ENCODE measurements at places on chromosomes 1 and 21.

- no peak for DNase-seq
These were observed 76.5 kb downstream of the TENT5C start for GRCh38 chr1:117682372-117682771.

GRCh38 chr1:180027949-180028445 lies 73.4 kb downstream of the CEP350 start:
- DNase-seq = no peak

- no peak for DNase-seq
These were observed 499.2 kb downstream of the PLPP3 start for GRCh38 chr1:56080123-56080522.

DNA sequence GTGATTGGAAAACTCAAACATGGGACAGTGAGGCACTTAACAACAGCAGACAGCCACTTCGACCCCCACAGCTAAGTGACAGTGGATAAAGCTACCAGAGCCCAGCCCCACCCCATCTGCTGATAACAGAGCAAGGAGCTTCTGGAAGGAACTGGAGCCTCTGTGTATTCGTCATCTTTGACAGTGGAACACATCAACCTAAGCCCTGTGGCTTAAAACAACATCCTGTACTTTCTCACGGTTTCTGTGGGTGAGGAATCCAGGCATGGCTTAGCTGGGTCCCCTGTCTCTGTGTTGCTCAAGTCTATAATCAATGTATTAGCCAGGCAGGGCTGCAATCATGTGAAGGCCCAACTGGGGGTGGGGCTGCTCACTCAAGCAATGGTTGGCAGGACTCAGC lies 18.4 kb upstream of the SIPA1L2 start:
- DNase-seq = no peak

- no peak for DNase-seq
These were observed 15.1 kb upstream of the THRAP3 start for GRCh38 chr1:36208978-36209703.

DNA sequence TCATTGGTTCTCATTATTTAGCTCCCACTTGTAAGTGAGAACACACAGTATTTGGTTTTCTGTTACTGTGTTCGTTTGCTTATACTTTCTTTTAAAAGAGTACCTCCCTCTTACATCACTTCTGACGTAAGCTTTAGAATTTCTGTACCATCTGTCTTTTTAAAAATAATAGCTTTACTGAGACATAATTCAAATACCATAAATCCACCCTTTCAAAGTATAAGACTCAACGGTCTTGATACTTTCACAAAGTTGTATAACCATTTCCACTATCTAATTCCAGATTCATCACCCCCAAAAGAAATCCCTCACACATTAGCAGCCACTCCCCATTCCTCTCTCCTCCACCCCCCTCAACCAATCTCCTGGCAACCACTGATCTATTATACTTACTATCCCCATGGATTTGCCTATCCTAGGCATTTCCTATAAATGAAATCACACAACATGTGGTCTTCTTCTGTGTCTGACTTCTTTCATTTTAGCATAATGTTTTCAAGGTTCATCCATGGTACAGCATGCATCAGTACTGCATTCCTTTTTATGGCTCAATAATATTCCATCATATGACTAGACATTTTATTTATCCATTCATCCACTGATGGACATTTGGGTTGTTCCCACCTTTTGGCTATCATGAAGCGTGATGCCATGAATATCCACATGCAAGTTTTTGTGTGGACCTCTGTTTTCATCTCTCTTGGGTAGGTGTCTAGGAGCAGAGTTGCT lies 104.7 kb downstream of the HLCS start:
- no peak for DNase-seq

GRCh38 chr21:27703791-27704190 lies 736.9 kb upstream of the ADAMTS5 start:
- DNase-seq = no peak

DNA sequence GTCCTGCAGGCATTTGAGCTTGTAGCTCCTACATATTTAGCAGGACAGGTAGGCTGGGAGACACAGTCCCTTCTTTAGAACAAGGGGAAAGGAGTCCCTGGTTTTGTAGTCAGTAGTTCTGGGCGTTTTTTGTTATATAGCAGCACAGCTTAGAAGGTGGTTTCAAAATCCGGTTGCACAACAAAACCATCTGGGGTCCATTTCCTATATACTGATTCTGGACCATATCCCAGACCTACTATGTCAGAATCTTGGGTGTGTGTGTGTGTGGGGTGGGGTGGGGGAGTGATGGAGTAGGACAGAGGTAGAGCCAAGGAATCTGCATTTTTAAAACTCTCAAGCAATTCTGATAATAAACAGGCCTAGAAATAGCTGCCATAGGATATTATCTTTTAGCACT lies 21.6 kb downstream of the METTL13 start:
- DNase-seq = no peak

GRCh38 chr1:155650231-155650757 lies 38.3 kb downstream of the YY1AP1 start:
- no peak for DNase-seq

GRCh38 chr1:11429226-11429625 lies 49.7 kb upstream of the DISP3 start:
- no peak for DNase-seq

- DNase-seq = no peak
These were observed 37.9 kb downstream of the YARS1 start for GRCh38 chr1:32779242-32779641.

DNA sequence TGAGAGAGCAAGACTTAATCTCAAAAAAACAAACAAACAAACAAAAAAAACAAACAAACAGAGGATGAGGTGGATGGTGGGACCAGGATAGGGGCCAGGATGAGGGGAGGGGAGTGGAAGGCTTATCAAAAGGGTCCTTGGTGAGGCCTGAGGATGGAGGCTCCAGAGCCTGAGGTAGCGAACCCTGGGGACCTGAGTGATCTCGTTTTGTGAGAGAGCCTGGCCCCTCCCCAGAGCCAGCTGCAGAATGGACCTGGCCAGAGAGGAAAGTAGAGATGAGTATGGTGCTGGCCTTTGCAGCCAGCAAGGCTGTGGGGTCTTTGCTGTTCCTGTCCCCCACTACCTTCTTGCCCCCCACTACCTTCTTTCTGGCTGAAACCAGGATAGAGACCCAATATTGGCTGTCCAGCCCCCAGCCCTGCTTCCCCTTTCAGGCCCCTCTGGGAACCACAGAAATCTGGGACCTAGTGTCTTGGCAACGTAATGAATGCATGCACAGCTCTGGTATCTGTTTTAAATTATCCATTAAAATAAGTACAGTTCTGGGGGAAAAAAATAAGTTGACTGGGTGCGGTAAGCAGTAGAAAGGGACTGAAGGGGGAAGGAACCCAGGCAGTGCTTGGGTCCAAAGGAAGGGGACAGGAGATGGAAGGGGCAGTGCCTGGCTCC lies 1.1 kb upstream of the LMNA start:
- DNase-seq = no peak

DNA sequence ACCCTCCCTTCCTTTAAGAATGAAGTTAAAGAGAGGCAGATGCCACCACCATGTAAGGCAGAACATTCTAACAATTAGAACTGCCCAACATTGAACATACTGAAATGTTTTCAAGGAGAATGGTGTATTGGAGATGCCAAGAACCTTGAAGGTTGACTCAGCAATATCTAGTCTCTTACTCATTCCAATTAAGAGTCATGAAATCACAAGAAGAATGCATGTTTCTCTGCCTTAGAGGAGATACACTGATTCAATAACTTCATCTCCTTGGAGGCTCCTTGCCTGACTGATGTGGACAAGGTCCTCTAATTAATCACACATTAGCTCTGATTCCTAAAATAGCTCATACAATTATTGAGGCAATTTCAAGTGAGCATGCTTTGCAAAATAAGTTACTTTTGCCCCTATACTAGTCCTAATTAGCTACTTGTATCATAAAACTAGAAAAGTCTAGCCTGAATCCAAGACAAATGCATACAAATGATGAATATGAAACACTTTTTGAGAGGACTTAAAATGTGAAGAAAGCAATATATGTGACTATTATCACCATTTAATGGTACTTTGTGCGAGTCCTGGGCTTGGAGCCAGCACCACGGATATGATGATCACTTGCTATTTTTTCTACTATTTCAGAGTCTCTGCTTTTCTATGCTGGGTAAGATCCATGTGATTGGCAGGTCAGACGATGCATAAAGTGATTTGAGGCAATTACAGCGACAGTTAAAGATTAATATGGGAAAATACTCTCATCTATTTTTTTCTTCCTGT lies 114.5 kb downstream of the DSCAM start:
- DNase-seq = no peak

DNA sequence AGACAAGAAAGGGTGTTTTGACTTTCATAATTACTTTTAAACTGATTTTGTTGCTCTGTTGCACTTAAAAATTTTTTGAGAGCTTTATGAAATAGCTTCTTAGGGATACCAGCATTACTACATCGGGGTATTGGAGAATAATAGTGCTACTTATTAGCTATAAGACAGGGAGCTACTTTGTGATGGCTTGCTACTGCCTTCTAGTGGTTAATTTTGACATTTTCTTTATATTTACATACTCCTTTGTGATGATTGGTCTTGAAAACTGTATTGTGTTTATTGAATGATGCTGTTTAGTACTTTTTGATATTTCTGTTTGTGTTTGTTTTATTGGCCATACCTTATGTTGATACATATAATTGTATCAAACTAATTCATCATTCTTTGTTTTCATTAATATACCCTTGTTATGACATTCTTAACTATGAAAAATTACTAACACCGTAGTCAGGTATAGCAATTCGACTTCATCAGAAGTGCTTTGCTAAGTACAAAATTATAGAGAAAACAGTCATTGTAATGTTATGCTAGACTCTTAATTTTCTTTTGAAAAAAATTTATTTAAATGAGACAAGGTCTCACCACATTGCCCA lies 85.5 kb downstream of the CLIC4 start:
- no peak for DNase-seq

- no peak for DNase-seq
These were observed 78.7 kb downstream of the PBX1 start for GRCh38 chr1:164637461-164638375.

DNA sequence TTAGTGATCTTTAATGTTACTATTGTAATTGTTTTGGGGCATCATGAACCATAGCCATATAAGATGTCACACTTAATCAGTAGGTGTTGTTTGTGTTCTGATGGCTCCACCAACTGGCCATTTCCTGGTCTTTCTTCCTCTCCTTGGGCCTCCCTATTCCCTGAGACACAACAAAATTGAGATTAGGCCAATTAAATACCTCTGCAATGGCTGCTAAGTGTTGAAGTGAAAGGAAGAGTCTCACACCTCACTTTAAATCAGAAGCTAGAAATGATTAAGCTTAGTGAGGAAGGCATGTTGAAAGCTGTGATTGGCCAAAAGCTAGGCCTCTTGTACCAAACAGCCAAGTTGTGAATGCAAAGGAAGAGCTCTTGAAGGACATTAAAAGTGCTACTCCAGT lies 30.7 kb downstream of the PPP2R5A start:
- no peak for DNase-seq

- DNase-seq = no peak
These were observed 3.1 kb upstream of the EGLN1 start for GRCh38 chr1:231424950-231425805.

DNA sequence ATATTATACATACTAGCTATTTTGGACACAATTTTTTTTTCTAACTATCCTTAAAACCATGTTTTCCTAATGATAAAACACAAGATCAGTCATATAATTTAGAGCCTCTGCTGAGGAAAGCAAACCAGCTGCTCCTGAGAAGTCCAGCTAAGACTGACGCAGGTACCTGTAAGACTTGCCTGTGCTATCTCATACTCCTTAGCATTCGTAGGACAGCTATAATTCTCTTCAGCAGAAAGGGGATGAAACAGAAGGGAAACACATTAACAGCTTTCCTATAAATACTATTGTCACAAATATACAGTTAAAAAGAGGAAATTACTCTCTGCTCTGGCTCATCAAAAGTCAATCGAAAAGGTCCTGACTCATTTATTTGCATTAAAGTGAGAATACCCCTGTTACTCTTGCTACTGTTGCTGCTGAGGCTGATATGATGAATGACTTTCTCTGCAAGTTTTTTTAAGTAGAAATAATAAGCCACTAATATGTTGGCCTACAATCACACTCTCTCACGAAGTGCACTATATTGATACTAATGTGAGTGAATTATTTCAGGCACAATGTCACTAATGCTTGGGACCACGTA lies 757.1 kb downstream of the KCNT2 start:
- DNase-seq = no peak

- no peak for DNase-seq
These were observed 9.8 kb upstream of the ZSWIM5 start for GRCh38 chr1:45216200-45216541.

- no peak for DNase-seq
These were observed 180.4 kb downstream of the FGGY start for GRCh38 chr1:59477286-59477685.

DNA sequence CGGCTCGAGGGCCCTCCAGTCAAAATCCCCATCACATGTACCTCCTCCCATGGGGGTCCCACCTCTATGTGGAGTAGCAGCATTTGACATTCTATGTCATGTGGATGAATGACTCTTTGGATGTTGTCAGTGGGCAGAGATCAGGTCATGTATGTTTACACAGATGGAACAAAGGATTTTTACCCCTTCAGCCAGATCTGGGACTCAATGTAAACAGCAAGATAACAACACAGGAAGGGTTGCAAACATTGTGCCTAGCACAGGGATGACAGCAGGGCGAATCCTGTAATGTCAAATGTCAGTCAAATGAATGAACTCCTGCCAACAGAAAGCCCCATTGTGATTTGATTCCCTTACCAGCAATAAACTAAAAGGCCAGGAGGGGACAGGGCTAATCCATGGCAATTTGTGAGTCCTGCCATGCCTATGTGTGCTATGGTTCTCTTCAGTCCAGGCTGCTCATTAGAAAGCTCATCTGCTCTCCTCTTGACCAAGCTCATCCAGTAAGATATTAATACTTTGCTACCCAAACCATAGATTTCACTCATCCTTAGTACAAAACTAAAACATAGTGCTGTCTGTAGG lies 60.3 kb downstream of the PGBD5 start:
- DNase-seq = no peak

- no peak for DNase-seq
These were observed 8.7 kb upstream of the GPX7 start for GRCh38 chr1:52593495-52593894.

DNA sequence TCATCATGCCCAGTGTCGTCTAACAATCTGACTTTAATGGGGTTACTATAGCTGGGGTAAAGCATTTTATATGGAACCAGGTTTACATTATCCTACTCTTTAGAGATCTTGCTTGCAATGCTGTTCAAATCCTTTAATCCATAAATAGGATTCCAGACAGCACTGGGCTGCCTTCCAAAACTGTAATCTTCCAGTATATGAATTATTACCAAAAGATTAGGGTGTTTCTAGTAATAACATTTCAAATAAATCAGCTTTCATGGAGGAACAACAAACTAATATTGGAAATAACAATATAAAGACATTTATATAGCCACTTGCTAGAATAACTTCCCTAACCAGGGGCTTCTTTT lies 88.6 kb upstream of the PLXNA2 start:
- no peak for DNase-seq

- DNase-seq = no peak
These were observed 4.6 kb upstream of the ENAH start for GRCh38 chr1:225657462-225657989.

- DNase-seq = no peak
These were observed 24.2 kb upstream of the RGL1 start for GRCh38 chr1:183780757-183781156.

- no peak for DNase-seq
These were observed 54.2 kb downstream of the DRAM2 start for GRCh38 chr1:111085676-111086075.

Measured in stimulated activated CD8-positive, alpha-beta memory T cell treated with anti-CD3 and anti-CD28 coated beads, Interleukin-2, amount 100 ng/mL, for 1 hour (primary cell).